Spleen (tissue), 13 donors: ENCODE measurements at places on chromosomes 11 and 22. TPM values are rescaled to one million over a fixed set of nuclear protein-coding genes. Genes with fewer than 3 reads are reported as not detected.

Gene USP28
- 37.2 TPM for total RNA-seq

- DNase-seq: no peak
- H3K4me3 ChIP-seq: no peak overlapping the region
Observed at GRCh38 chr22:32991353-32992101, 66.7 kb downstream of the SYN3 start.

DNA sequence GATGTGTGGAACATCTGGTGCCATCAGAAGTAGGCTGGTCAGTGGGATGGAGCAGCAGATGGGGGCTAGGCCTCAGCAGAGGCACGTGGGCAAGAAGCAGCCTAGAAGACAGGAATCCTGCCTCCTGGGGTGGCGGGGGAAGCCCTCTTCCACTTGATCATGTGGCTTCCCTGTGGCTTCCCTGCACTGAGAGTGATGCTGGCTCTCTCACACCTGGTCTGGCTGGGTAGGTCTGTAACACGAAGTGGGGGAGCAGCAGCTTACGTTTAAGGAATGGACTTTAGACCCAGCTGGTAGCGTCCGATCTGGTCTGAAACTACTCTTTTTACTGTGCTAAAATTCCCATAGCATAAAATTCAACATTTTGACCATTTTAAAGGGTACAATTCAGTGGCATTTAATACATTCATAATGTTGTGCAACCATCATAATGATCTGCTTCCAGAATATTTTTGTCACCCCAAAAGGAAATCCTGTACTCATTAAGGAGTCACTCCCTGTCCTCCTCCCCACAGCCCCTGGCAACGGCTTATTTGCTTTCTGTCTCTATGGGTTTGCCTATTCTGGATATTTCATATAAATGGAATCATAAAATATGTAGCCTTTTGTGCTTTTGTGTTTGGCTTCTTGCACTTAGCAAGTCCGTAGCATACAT lies 21.7 kb downstream of the PTPN5 start:
- H3K27me3 ChIP-seq: peaks cover 10% of the 10 kb centered on the region
- no peaks in the 10 kb centered on the region for H3K36me3 ChIP-seq
- peak; percentile 47 for DNase-seq
- H3K4me1 ChIP-seq: no peaks in the 10 kb centered on the region

DNA sequence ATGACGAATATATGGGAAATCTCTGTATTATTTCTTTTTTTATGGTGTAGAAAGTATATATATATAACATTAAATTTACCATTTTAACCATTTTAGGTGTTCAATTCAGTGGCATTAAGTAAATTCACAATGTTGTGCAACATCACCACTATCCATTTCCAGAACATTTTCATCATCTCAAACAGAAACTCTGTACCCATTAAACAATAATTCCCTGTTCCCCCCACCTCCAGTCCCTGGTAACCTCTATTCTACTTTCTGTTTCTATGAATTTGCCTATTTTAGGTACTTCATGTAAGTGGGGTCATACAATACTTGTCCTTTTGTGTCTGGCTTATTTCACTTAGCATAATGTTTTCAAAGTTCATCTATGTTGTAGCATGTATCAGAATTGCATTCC lies 15.3 kb upstream of the PTS start:
- no peak for DNase-seq
- no peak overlapping the region for H3K27ac ChIP-seq
- no peaks in the 10 kb centered on the region for H3K27me3 ChIP-seq
- H3K4me1 ChIP-seq: peaks cover 7% of the 10 kb centered on the region
- no peak overlapping the region for H3K4me3 ChIP-seq

DNA sequence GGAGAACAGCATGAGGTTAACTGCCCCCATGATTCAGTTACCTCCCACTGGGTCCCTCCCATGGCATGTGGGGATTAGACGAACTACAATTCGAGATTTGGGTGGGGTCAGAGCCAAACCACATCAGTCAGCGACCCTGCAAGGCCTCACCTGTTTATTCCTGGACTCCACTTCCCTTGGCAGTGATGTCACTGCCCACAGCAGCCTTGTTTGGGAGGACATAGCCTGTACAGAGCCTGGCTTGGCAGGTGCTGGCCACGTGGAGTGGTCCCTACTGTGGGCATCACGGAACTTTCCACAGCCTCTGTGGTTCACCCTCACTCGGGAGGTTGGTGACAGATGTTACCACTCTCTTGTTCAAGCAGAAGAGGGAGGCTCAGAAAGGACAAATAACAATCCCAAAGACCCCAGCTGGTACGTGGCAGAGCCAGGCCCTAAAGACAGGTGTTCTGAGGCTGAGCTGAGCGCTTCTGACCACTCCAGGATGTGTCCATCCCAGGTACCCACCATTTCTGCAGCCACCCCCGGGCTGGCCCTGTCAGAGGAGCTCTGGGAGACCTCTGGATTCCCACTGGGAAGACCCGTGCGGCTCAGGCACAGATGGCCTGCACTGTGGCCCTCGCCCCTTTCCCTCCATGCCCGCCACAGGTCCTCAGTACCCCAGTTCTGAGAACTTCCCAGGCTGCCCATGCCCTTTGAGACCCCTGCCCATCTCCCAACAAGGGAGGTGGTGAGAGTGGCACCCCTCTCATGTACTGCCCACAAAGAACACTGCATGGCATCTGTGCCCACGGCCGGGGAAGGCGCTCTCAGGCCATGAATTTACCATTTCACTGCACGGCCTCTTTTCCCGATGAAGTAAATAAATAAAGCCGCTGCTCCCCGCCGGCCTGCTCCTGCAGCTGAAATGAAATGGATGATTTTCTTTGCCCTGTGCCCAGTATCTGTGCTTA lies 605.8 kb downstream of the TBC1D22A start:
- H3K27me3 ChIP-seq: peaks cover 49% of the 10 kb centered on the region
- H3K36me3 ChIP-seq: no peaks in the 10 kb centered on the region
- peak; percentile 48 for DNase-seq
- no peaks in the 10 kb centered on the region for H3K4me1 ChIP-seq
- H3K4me3 ChIP-seq: no peak overlapping the region

- no peak overlapping the region for H3K4me3 ChIP-seq
- no peaks in the 10 kb centered on the region for H3K36me3 ChIP-seq
- H3K27ac ChIP-seq: no peak overlapping the region
- peak; percentile 78 for DNase-seq
- peaks cover 80% of the 10 kb centered on the region for H3K4me1 ChIP-seq
- no peaks in the 10 kb centered on the region for H3K27me3 ChIP-seq
Observed at GRCh38 chr11:1847006-1847735, 5.7 kb upstream of the LSP1 start.

DNA sequence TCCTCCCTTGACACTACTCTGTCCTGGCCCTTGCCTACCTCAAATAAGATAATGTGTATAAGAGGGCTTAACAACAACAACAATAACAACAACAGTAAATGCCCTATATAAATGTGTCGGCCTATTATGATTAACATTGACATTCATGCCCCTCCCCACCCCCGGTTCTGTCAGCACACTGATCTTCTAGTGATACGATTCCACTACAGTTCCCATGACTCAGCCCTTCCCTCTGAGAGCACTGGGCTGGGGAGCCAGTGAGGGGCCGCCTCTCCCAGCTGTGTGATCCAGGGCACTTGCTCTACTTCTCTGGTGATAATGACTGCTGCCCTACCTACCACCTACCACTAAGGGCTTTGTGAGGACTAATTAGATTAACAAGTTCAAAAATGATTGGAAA lies 92.2 kb upstream of the PHOX2A start:
- no peak for DNase-seq
- H3K27me3 ChIP-seq: no peaks in the 10 kb centered on the region
- no peak overlapping the region for H3K27ac ChIP-seq
- no peak overlapping the region for H3K4me3 ChIP-seq
- no peaks in the 10 kb centered on the region for H3K36me3 ChIP-seq
- peaks cover 28% of the 10 kb centered on the region for H3K4me1 ChIP-seq

GRCh38 chr11:94031625-94032024 lies 10.5 kb downstream of the HEPHL1 start:
- no peaks in the 10 kb centered on the region for H3K4me1 ChIP-seq
- no peaks in the 10 kb centered on the region for H3K27me3 ChIP-seq
- no peak overlapping the region for H3K27ac ChIP-seq

DNA sequence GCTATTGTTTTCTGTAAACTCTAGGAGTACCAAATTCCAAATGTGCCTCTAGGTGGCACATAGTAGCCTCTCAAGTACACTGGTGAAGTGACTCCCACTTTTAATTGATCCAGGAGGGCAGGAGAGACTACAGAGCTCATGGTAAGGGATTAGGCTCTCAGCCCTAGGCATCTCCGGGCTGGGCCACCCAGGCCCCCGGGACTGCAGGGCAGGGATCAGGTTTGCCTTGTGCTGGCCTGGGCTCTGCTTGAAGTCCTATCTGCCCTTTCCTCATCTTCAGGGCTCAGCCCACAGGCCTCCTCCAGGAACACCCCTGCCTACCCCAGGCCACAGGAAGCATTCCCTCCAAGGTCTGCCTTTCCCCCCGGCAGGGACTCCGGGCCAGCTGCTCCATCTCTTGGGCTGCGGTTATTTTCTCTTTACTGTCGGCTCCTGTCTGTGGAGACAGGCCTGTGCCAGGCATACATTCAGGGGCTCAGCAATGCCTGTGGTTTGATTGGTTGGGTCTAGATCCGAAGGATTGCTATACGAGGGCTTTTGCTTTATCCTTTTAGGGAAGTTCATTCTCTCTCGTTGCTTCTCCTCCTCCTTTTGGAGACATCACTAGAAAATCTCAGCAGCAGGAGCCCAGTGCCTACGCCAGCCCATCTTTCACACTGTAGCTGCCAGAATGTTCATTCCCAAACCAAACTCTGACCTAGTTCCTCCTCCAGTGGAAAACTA lies 32.8 kb downstream of the PARVA start:
- H3K27ac ChIP-seq: peak overlapping the region; percentile 27
- DNase-seq: no peak
- H3K36me3 ChIP-seq: no peaks in the 10 kb centered on the region
- no peak overlapping the region for H3K4me3 ChIP-seq
- no peaks in the 10 kb centered on the region for H3K27me3 ChIP-seq

- H3K27ac ChIP-seq: no peak overlapping the region
- no peak for DNase-seq
- H3K36me3 ChIP-seq: no peaks in the 10 kb centered on the region
- no peak overlapping the region for H3K4me3 ChIP-seq
- no peaks in the 10 kb centered on the region for H3K4me1 ChIP-seq
Observed at GRCh38 chr22:21990445-21991303, 8.1 kb upstream of the TOP3B start.

Gene CALCA
- 5.4 TPM for total RNA-seq

DNA sequence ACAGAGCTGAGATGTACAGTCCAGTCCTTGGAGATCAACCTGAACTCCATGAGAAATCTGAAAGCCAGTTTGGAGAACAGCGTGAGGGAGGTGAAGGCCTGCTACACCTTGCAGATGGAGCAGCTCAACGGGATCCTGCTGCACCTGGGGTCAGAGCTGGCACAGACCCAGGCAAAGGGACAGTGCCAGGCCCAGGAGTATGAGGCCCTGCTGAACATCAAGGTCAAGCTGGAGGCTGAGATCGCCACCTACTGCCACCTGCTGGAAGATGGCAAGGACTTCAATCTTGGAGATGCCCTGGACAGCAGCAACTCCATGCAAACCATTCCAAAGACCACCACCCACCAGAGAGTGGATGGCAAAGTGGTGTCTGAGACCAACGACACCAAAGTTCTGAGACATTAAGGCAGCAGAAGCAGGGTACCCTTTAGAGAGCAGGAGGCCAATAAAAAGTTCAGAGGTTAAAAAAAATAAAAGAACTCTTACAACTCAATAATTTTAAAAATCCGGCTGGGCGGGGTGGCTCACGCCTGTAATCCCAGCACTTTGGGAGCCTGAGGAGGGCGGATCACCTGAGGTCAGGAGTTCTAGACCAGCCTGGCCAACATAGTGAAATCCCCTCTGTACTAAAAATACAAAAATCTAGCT lies 69.9 kb upstream of the RTL6 start:
- H3K4me3 ChIP-seq: no peak overlapping the region
- no peak overlapping the region for H3K27ac ChIP-seq
- no peaks in the 10 kb centered on the region for H3K4me1 ChIP-seq
- no peaks in the 10 kb centered on the region for H3K36me3 ChIP-seq

DNA sequence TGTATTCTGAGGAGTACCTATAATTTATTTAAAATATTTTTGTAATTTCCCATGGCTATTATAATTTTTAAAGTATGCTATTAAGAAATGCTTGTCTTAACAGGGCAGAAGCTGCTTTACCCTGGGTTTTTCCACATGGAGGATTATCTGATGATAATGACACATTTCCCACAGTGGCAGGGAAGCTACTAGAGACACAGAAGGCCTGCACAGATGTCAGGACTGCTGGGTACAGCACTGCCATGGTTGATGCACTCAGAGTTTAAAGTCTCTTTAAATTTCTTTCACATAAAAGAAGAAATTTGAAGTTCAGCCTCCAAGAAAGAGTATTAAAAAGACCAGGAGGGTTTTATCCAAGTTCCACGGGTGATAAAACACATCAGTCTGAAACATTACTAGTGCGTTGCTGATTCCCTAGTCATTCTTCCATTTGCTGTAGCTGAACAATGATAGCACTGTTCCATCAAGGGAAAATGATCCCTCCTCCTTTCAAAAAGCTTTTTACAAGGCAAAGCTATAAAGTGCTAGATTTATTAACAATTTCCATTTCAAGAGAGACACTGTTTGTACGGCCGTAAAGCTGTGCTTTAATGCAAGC lies 363.0 kb downstream of the CNTN5 start:
- no peak for DNase-seq
- no peaks in the 10 kb centered on the region for H3K36me3 ChIP-seq
- H3K27me3 ChIP-seq: no peaks in the 10 kb centered on the region
- no peak overlapping the region for H3K4me3 ChIP-seq
- H3K27ac ChIP-seq: no peak overlapping the region
